ENCODE measurements at places on chromosomes 2 and 18.

GRCh38 chr2:73225513-73226360 is 7.3 kb downstream of the PRADC1 start:
- no peak for DNase-seq

DNA sequence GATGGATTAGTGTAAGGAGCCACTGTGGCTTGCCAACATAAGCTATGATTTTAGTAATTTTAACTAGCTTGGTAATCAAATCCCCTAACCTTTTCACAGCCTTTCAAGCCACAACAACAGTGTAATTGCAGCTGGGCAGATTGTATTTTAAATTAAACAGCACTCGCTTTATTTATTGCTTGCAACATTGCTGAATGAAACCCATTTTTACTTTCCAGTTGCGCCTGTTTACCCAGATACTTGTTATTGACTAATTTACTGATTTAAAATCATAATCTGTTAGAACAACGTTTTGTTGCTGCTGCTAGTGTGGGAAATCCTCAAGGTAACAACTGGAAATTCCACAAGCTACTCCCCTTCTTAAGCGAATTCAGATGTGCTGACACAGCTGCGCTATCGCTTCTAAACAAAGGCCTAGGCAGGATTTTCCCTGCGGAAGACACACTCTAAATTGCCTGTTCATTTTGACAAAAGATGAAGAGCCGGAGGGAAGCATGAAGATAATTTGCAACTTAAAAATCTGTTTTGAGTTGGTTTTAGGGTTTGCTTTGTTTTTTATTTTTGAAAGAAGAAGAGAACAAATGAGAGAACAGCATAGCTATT is 283.9 kb downstream of the ALPK2 start:
- no peak for DNase-seq

DNA sequence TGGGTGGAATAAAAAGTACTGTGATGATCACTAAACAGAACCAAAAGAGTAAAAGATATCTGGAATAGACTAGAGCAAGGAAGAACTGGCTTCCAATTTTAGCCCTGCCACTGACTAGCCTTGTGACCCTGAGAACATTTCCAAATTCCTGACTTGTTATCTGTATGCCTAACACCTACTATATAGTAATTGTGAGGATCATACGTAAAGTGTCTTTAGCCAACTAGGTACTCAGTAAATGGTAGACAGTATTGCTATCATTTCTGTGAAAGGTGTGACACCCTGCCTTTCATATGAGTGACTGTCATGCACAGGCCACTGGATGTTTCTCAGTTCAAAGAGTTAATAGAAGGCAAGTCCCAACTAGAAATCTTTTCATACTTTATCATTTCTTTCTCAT is 29.8 kb downstream of the CYTIP start:
- DNase-seq, result no peak

GRCh38 chr2:238107525-238108422 is 7.6 kb downstream of the ESPNL start:
- no peak for DNase-seq

GRCh38 chr2:67204349-67204748 is 192.8 kb upstream of the ETAA1 start:
- DNase-seq, result no peak

- peak; percentile 32 for DNase-seq
Observed at GRCh38 chr18:48605408-48605845, 66.6 kb downstream of the CTIF start.

- DNase-seq, result peak; percentile 70
Observed at GRCh38 chr2:237020090-237020489, 65.6 kb upstream of the COPS8 start.

GRCh38 chr18:76386886-76387285 is 108.2 kb downstream of the ZNF516 start:
- no peak for DNase-seq

DNA sequence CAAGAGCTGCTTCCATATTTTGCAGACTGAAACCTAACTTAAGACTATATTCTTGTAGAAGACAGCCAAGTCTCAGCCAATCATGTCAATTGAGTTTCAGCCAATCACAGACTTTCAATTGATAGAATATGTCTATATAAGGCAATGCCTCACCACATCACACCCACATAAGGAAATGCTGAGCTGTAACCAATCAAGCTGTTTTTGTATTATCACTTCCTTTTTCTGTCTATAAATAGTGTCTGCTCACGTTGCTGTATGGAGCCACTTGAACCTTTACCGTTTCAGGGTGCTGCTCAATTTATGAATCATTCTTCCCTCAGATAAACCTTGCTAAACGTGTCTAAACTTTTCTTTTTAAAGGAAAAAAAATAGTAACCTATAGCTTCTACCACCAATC is 1554.4 kb upstream of the LRRTM1 start:
- DNase-seq, result no peak

- DNase-seq, result no peak
Observed at GRCh38 chr18:70362258-70362657, 73.4 kb downstream of the SOCS6 start.

DNA sequence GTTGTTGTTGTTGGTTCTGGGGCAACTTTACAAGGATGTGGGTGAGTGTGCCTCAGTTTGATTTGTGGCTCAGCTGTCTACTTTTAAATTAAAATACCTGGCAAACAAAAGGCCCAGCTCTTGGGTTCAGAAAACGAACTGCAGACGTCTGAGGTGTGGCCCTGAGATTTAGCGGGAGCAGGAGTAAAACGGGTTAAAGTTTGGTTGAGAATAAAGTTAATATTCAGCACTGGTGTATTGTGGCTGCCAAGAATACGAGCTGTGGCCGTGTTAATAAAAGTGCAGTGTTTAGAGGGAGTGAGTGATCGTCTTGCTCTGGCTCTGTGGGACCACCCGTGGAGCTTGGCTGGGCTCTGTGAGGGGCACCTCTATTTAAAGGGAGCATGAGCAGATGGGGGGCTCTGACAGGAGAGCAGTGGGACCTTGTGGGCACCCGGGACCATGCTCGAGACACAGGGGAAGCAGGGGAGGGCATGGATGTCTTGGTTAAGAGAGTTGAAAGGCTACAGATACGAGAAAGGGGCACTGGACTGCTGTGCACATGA is 80.3 kb downstream of the VAPA start:
- no peak for DNase-seq

- no peak for DNase-seq
Observed at GRCh38 chr2:7029291-7030059, 112.3 kb downstream of the RNF144A start.

GRCh38 chr18:75823471-75823870 is 396.0 kb upstream of the SMIM21 start:
- DNase-seq, result no peak

GRCh38 chr2:67083951-67084350 is 313.2 kb upstream of the ETAA1 start:
- DNase-seq, result no peak

DNA sequence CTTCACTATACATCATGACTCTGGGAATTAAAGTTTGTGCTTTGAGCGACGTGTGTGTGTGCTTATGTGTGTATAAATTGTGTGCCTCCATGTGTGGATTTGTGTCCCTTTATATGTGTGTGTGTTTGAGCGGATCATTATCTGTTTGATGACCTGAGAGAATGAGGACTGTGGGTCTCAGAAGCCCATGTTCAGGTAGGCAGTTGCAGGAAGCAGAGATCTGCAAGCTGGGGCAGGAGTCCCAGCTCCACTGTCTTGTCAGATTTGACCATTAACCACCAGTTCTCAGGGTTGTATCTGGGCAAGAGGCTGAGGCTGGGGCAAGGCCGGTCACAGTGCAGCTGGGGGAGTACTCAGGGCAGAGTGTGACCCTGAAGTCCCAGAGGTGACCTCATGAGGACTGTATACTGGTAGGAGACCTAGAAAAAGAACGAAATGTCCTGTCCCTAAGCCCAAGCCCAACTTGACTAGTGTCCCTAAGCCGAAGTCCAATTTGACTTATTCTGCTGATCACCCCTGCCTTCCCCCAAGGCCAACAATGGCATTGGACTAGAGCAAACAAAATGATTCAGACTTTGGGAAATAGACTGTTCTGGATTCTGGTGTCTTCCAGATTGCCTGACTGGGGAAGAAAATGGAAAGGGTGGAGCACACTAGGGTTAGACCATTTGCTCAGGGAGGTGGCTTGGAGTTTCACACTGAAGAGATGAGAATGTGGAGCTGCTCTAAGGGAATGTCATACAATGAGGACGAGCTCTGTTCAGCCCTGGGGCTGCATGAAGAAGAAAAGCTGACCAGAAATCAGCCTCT is 28.1 kb downstream of the RHOB start:
- no peak for DNase-seq

DNA sequence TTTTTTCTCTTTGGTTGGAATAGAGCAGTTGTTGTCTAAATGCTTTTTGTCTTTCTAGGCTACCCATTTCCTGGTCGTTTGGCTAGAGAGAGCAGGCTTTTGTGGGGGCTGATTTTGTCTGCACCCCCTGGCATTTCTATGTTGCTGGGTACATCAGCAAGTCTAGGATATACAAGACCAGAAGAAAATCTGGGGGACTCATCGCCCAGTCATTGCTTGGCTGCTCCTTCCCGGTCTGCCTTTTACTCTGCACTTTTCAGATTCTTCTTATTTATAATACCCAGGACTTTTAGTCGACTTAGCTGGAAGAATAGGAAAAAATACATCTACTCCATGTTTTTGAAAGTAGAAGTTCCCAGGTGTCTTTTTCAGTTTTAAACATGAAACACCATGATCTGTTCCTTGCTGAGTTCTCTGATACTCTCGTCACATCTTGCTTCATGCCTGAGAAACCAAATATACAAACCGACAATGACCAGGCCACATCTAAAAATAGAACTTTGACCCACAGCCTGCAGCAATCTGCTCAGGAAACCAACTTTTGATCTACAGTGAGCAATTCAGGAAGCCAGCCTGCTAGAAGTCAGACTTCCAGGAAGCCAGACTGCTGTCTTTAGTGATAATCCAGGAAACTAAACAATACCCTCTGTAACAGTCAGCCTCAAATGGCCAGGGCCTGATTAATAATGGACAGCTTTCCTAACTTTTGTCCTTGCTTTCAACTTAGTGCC is 163.8 kb upstream of the MEX3C start:
- DNase-seq, result no peak

GRCh38 chr2:108349571-108349928 is 28.2 kb upstream of the SULT1C4 start:
- DNase-seq, result no peak

- DNase-seq, result no peak
Observed at GRCh38 chr2:4964579-4964978, 727.6 kb upstream of the SOX11 start.

GRCh38 chr2:112879491-112880041 is 31.4 kb upstream of the IL37 start:
- no peak for DNase-seq

GRCh38 chr2:102155703-102156515 is 13.4 kb downstream of the IL1R1 start:
- peak; percentile 19 for DNase-seq

GRCh38 chr2:41949091-41949882 is 98.5 kb upstream of the PKDCC start:
- DNase-seq, result no peak

DNA sequence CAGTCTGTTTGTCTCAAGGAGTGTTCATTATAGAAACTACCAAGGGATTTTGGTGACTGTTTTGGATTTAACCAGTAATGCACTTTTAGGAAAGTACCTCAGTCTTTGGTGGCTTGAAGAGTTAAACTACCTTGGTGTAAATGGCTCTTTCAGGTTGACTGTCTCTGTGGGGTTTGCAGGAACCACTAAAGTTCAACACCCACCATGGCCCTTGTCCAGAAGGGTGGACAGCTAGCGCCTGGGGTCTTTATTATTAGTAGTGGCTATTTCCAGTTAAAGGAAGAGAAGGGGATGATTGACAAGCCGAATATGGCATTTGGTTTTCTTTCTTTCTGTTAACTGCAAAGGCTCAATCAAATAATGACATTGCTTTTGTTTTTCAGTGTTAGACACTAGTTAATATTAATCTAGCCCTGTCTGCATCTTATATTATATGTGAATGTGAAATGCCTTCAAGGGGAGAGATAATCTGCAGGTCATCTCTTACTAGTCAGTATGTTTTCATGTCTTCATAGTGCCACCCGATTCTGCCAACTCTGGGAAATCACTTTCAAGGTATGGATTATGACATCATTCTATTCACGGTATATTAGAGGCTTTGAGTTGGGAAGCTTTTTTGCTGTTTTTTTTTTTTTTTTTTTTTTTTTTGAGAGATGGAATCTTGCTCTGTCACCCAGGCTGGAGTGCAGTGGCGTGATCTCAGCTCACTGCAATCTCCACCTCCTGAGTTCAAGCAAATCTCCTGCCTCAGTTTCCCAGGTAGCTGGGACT is 56.4 kb downstream of the MAP4K4 start:
- DNase-seq, result no peak

DNA sequence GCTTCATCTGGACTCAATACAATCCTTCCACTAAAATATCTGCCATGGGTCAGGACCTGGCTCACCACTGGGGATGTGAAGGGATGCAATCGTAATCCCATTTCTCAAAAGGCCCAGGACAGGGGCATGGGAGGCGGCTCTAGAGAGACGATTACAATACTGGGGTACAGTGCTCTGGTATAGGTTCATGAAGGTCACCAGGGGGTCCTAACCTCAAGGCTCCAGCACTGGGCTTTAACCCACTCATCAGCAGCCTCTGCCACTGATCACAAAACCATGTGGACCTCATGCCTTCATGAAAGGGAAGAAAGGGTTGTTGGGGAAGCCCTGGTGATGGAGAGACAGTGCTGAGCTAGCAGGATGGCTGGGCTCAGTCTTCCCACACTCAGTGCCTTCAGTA is 48.8 kb downstream of the ADD2 start:
- no peak for DNase-seq

GRCh38 chr2:116809109-116809508 is 1005.4 kb upstream of the DDX18 start:
- peak; percentile 7 for DNase-seq

DNA sequence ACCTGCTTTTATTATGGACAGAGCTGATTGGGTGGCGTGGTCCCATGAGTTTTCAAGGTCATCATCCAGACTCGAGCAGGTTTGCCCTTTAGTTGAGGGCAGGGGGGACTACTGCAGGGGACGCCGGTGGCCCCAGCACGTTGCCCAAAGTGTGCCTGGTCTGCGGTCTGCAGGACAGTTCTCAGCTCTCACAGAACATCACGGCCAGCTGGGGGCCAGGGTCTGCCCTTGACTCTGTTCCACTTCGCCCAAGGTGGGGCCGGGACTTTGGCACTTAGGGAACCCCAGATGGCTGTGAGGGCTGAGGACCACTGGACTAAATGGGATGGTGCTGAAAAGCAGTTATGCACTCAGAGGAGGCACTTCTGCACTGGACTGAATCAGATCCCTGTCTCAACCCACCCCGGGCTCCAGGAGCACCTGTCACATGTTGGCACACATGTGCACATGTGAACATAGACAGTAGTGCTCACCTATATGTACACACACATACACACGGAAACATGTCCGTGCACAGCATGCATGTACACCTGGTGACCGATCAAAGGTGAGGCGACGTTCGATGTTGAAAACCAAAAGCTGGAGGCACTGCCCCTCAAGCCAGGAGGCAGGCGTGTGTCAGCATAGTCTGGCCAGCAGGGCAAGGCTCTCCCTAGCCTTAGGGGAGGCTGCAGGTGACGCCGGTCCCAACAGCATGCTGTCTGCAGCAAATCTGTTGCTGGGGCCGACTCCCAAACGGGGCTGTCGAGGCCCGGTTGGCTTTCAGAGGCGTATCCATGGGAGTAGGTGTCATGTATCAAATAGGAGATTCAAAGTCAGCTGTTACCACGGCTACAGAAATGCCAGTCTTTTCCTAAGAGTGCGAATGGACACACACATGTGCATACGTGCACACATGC is 10.2 kb downstream of the ANO7 start:
- no peak for DNase-seq
